ENCODE measurements at places on chromosomes 13 and 19.

DNA sequence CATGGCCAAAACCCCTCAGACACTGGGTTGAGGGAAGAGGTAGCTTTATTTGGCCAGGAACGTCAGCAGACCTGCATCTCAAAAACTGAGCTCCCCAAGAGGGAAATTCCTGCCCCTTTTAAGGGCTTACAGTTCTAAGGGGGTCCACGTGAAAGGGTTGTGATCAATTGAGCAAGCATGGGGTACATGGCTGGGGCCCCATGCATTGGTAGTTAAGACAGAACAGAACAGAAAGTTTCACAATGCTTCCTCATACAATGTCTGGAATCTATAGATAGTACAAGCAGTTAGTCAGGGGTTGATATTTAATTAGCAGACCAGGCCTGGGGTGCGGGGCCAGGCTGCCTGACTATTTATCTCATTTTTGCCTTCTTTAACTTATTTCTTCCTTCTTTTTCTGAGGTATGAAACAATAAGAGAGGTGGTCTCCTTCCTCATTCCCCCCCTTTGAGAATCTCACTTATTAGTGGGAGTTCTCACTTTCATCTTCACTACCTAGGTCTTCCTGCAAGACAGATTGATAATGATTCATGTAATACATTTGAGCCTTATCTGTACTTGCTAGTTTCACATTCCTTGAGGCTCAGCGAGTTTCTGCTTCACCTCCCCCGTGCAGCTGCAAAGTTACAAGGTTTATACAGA, 84.8 kb downstream of the SLC25A15 start:
- DNase-seq = no peak

DNA sequence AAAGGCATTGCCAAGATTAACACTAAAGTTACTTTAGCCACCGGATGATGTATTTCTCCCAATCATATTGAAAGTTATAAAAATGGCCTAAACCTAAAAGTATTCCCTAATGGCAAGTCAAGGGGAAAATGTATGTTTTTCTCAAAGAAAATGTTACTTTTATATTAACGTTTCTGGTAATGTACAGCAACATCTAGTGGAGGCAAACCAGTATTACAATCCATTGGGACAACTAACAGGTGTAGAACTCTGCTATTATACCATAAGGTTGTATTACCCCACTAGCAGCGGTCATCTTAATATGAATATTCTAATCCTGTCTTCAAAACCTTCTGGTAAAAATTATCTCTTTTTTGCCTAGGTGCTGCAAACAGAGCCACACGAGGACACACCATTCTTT, 69.2 kb downstream of the ZNF100 start:
- no peak for DNase-seq

GRCh38 chr19:16325161-16325527, 518 bp downstream of the KLF2 start:
- DNase-seq = no peak

DNA sequence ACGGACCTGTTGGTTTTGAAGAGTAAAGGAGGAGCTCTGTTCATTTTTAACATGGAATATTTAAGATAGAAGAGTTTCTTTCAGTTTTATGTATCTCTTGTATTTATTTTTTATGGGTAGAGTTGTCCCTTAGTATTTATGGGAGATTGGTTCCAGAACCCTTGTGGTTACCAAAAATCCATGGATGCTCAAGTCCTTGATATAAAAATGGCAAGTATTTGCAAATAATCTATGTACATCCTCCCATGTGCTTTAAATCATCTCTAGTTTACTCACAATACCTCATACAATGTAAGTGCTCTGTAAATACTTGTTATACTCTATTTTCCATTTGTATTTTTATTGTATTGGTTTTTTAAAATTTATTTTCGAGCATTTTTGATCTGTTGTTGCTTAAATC, 63.1 kb downstream of the TM9SF2 start:
- no peak for DNase-seq

DNA sequence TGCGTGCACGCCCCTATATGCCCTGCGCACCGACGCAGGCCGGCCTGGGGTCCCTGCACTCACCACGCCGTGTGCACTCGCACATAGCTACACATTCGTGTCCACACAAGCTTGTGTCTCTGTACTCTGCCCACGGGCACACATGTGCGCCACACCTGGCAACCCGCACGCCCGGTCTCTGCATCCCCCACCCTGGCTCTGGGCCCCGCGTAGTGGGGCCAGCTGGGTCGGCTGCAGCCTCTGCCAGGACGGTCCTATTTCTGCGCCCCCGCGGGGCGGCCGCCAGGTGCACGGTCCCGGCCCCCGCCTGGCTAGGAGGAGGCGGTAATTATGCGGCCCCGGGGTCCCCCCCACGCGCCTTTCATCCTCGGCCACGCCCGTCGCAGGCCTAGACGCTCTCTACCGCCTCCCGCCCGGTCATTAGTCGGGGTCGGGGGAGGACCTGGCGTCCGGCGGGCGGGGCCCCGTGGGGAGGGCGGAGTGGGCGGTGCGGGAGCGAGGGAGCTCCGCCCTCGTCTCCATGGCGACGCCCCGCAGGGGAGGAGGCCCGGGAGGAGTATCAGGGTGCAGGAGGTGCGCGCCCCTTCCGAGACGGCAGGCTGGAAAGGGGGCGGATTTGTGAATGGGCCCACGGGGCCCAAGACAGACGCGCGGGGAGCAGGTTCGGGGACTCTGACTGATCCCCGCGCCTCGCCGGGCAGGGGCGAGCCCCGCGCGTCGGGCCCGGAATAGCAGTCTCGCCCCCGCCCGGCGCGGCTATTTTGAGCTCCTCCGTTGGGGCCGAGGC, 2.8 kb upstream of the CIRBP start:
- DNase-seq = peak; percentile 76

DNA sequence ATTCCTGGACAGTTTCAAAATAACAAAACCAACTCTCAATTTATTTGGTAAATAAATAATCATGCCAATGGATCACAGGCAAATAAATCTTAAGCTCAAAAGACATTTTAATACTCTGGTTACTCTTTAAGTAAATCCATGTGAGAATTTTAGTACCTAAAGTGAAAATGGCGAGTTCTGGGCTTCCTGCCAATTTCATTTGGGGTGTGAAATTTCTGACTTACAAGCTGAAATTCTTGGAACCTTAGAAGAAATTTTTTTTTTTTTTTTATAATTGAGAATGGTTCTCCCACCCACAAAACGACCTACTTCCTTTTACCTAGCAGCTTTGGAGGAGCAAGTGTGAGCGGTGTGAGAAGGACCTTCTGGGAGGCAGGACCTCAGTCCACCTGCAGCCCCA, 354.5 kb upstream of the NBEA start:
- DNase-seq = no peak

GRCh38 chr19:1151917-1152587, 22.0 kb downstream of the SBNO2 start:
- no peak for DNase-seq

GRCh38 chr19:55305983-55306562, 19.1 kb downstream of the TMEM150B start:
- DNase-seq = no peak

- DNase-seq = no peak
Observed at GRCh38 chr19:6725513-6726231, 5.2 kb upstream of the C3 start.

DNA sequence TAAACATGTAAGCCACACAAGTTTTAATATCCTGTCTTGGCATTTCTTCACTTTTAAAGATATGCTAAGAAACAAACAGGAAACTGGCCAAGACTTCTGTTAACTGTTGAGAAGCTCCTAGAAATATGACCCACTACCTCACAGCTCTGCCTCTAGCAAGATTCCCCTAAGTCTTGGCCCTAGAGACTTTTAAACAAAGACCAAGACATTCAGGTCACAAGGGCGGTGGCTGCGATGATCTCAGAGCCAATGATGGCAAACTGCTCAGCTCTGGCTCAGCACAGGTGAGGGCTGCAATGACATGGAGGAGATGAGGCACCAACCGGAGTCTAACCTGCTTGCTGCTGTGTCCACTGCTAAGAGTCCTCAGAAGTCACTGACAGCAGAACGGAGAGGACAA, 114.8 kb downstream of the SUCLA2 start:
- DNase-seq = no peak

DNA sequence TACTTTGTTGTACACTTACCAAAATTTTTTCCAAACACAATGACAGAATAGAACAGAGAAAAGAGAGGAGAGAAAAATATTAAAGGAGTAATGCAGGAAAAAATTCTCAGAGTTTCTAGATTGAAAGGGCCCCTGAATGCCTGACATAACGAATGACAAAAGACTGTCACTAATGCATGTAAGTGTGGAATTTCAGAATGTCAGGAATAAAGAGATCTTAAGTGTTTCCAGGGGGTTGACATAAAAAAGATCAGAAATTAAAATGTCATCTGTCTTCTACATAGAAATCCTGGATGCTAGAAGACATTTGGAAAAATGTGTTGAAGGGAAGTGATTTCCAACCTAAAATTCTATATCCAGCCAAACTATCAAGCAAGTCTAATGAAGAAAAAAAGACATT, 27.2 kb downstream of the TEX26 start:
- DNase-seq = no peak

GRCh38 chr13:102138635-102139190, 263.1 kb downstream of the FGF14 start:
- no peak for DNase-seq

- DNase-seq = no peak
Observed at GRCh38 chr13:89982407-89983095, 1364.9 kb upstream of the MIR17HG start.

GRCh38 chr13:74158571-74159352, 24.6 kb upstream of the KLF12 start:
- DNase-seq = no peak

DNA sequence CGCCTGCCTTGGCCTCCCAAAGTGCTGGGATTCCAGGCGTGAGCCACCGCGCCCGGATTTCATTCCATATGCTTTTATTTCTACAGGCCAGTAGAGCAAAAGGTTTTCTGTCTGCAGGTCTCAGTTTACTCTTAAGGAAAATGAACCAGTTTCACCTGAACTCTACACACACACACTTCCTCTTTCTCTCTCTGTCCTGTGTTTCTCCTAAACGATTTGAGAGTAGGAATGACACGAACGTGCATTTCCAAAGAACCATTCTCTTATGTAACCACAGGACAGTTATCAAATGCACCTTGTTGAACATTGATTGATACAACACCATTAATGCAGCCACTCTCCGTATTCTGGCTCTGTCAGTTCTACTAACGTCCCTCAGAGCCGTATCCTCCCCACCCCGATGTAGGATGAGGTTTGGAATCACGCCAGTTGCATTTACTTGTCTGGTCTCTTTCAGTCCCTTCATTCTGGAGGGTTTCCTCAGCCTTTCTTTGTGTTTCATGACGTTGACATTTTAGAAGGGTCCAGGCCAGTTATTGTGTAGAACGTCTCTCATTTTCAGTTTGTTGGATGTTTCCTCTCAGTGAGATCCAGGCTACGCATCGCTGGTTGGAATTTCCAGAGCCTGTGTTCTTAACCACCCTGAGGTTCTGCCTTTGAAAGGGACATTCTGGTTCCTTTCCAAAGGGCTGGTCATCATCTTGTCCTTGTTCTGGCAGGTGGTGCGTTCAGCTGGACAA, 36.0 kb downstream of the BICRA start:
- no peak for DNase-seq

DNA sequence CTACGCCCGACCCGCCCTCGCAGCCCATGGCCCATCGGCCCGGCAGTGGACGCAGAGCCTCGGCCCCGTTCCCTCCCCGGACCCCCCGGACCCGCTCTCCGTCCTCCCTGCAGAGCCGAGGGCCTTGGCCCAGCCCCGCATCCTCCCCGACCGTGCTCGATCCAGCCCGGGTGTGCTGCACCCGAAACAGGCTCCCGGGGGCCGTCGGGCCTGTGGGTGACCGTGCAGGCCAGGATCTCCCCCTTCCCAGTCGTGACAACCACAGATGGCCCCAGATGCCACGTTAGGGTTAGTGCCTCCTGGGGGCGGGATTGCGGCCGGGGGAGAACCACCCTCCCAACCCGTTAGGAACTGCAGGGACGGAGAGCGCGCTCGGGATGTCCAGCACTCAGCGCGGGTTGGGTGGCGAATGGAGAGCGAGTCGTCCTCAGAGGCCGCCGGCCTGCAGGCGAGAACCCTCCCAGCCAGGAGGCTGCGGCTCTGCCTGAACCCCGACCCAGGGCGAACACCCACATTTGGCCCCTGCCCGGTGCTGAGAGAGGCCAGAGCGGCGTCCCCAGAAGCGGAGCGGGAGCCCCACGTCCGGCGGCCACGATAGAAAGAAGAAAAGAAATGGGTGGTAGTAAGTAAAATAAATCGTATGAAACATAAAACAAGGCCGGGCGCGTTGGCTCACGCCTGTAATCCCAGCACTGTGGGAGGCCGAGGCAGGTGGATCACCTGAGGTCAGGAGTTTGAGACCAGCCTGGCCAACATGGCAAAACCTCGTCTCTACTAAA, 6.7 kb upstream of the MADCAM1 start:
- no peak for DNase-seq

- no peak for DNase-seq
Observed at GRCh38 chr19:40691421-40692211, 1.2 kb upstream of the NUMBL start.

GRCh38 chr13:31909864-31910551, 121.6 kb upstream of the FRY start:
- DNase-seq = peak; percentile 8

DNA sequence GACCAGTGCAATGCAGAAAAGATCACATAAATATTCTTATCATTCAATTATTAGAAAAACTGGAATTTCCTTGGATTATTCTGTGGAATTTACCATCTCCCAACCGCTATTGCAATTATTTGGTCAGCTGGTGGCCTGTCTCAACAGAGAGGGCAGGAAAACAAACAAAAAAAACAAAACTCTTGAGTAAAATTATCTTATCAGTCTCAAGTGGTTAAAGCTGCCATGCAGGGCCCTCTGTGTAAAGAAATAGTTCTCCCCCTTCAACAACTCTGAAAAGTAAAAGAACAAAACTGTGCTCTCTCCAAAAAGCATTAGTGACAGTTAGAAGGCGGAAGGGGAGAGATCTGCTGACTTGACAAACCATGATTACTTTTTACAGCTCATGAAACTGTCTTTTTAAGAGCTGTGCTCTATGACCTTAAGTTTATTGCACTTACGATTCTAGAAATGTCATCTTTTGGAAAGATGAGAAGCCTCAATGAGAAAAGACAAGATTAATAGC, 152.3 kb downstream of the DLEU7 start:
- DNase-seq = no peak

- DNase-seq = no peak
Observed at GRCh38 chr13:95813139-95813538, 136.2 kb downstream of the DNAJC3 start.

GRCh38 chr13:30700364-30700763, 35.0 kb upstream of the ALOX5AP start:
- DNase-seq = no peak

DNA sequence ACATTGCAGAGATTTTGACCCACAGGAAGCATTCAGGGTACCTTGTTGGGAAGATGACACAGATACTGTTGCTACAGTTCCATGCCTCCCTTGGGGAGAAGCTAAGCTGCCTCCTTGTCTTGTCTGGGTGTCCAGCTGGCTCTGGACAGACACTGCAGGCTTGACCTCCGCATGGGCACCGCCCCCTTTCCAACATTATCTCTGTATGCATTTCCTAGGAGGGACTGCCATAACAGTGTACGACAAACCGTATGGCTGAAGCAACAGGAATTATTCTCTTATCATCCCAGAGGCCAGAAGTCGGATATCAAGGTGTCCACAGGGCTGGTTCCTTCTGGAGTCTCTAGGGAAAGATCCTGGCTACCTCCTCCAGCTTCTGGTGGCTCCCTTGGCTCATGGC, 67.0 kb upstream of the USE1 start:
- DNase-seq = no peak

GRCh38 chr13:59963827-59964226, 199.9 kb downstream of the DIAPH3 start:
- no peak for DNase-seq

Measured in HTR-8/SVneo (cell line).